ENCODE measurements at places on chromosomes 11 and 22.

DNA sequence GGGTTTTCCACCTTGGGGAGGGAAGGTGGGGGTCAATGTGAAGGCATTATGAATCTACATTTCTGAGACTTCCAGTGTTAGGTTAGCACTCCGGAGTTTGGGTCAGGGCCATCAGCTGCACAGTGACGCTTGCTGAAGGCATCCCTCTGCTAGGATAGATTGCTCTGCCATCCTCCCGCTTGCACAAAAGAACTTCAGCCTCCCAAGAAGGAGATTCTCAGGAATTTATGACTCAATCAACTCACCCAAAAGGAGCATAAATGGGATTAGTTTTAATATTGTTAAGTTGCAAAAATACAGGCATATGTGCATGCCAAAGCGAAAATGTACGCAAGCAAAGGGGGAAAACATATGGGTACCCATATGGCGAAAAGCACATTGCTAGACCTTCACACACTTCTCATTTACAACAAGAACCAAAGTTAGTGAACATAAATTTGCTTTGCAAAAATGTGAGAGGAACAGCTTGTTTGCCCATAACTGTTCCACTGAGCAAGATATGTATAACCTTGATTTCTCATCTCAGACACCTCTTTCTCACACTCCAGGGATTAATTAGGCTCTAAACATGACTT lies 1013.0 kb downstream of the OPCML start:
- no peaks in the 10 kb centered on the region for H3K36me3 ChIP-seq
- DNase-seq, result no peak
- no peaks in the 10 kb centered on the region for H3K27me3 ChIP-seq
- no peak overlapping the region for H3K4me3 ChIP-seq
- no peak overlapping the region for H3K27ac ChIP-seq

GRCh38 chr11:96264364-96264763 lies 78.6 kb downstream of the MAML2 start:
- no peaks in the 10 kb centered on the region for H3K27me3 ChIP-seq
- H3K4me3 ChIP-seq, result no peak overlapping the region
- H3K36me3 ChIP-seq, result no peaks in the 10 kb centered on the region
- DNase-seq, result no peak

GRCh38 chr11:80503990-80504389 lies 1063.2 kb upstream of the TENM4 start:
- H3K4me3 ChIP-seq, result no peak overlapping the region
- no peak for DNase-seq

DNA sequence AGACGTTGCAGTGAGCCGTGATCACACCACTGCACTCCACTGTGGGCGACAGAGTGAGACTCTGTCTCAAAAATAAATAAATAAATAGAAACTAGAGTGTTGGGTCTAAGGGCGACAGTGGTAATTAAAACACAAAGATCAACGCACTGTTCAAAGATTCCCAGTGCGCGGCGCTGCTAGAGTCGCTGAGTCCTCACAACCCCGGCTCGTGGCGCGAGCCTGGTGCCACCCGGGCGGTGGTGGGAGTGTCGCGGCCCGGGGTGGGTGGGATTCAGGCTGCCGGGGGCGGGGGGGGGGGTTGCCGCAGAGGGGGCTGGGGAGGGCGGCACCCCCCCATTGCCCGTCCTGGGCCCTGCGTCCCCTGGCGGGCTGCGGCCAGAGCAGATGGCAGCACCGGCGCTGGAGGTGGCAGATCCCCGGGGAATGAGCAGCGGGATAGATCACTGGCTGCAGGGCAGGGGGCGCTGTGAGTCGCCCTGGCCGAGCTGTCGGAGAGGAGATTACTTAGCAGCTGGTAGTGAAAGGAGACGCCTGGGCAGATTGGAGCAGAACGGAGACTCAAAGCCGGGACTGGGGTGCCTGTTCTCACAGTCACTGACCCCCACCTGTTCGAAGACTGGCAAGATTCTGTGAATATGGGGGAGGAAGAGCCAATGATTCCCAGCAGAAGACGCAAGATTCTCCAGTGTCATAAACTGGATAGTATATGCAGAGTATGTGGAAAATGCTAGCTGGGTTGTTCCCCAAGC lies 30.2 kb upstream of the APOBEC3A start:
- no peak overlapping the region for H3K4me3 ChIP-seq
- DNase-seq, result peak; percentile 27
- peaks cover 16% of the 10 kb centered on the region for H3K27me3 ChIP-seq

GRCh38 chr11:56705784-56706396 lies 7.0 kb downstream of the OR9G1 start:
- no peak for DNase-seq
- no peaks in the 10 kb centered on the region for H3K27me3 ChIP-seq
- H3K4me1 ChIP-seq, result no peaks in the 10 kb centered on the region
- no peak overlapping the region for H3K27ac ChIP-seq
- H3K36me3 ChIP-seq, result no peaks in the 10 kb centered on the region

GRCh38 chr11:69912911-69913451 lies 93.8 kb upstream of the FGF3 start:
- DNase-seq, result no peak
- H3K4me3 ChIP-seq, result no peak overlapping the region
- no peak overlapping the region for H3K27ac ChIP-seq
- no peaks in the 10 kb centered on the region for H3K36me3 ChIP-seq
- peaks cover 2% of the 10 kb centered on the region for H3K27me3 ChIP-seq

DNA sequence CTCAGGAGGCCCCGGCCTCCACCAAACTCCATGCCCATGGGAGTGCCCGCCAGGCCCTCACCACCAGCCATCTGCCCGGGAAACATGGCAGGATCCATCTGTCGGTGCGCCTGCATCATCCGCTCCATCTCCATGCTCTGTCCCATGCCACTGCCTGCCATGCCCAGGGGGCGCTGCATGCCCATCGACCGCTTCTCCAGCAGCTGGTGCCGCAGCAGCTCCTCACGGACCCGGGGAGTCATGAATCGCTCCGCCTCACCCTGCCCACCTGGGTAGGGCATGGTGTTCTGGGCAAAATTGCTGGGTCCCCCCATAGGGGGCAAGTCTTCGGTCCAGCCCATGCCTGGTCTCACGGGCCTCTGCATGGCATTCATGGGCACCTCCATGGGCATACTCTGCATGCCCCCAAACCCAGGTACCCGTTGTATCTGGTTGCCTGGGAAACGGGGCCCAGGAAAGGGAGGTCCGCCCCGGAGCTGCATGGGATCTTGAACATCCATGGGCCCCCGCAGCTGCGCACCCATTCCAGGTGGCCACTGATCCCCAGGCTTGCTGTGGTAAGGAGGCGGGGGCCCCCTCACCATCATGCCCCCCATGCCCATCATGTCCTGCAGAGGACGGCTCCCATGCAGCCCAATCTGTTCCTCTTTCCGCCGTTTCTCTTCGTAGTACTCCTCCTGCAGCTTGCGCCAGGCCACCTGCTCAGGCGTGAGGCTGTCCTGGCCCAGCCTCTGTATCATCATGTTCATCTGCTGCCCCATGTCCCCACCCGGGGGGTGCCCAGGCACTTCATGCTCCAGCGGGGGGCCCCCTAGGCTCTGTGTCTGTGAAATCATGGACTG lies 18.0 kb downstream of the CXCR5 start:
- H3K27ac ChIP-seq, result no peak overlapping the region
- no peak for DNase-seq
- no peaks in the 10 kb centered on the region for H3K27me3 ChIP-seq
- H3K36me3 ChIP-seq, result peaks cover 86% of the 10 kb centered on the region
- peaks cover 8% of the 10 kb centered on the region for H3K4me1 ChIP-seq

GRCh38 chr22:43723816-43724215 lies 88.3 kb downstream of the EFCAB6 start:
- H3K27ac ChIP-seq, result no peak overlapping the region
- no peak overlapping the region for H3K4me3 ChIP-seq
- no peaks in the 10 kb centered on the region for H3K27me3 ChIP-seq
- DNase-seq, result no peak
- H3K4me1 ChIP-seq, result no peaks in the 10 kb centered on the region

GRCh38 chr11:3111919-3112690 lies 53.0 kb downstream of the OSBPL5 start:
- H3K4me1 ChIP-seq, result peaks cover 29% of the 10 kb centered on the region
- H3K27me3 ChIP-seq, result no peaks in the 10 kb centered on the region
- H3K36me3 ChIP-seq, result peaks cover 39% of the 10 kb centered on the region
- DNase-seq, result no peak
- peak overlapping the region; percentile 50 for H3K27ac ChIP-seq

- peak overlapping the region; percentile 69 for H3K4me3 ChIP-seq
- peak overlapping the region; percentile 90 for H3K27ac ChIP-seq
- H3K36me3 ChIP-seq, result peaks cover 2% of the 10 kb centered on the region
- no peaks in the 10 kb centered on the region for H3K27me3 ChIP-seq
These were observed 974 bp downstream of the ANAPC15 start for GRCh38 chr11:72111300-72112142.

DNA sequence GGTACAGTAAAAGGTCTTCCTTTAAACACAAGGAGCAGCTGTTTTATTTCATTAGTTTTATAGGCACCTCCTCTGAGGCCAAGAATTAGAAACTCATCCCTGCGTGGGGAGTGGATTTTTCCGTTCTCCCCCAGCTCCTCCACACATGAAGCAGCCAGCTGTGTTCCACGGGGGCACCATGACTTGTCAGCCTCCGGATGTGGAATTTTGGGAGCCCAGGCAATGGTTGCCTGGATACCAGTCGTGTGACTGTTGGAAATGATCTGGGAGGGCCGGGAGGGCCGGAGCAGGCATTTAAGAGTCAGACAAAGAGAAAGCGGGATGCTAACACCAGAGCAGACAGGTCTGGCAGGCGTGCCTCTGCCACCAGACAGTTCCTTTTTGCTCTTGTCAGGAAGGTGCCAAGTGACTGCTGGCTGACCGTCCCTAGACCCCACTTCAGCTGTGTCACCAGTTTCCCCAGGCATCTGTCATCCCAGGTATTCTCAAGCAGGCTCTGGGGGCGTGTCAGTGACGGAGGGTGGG lies 15.9 kb upstream of the CDC42EP2 start:
- no peaks in the 10 kb centered on the region for H3K4me1 ChIP-seq
- H3K27me3 ChIP-seq, result no peaks in the 10 kb centered on the region
- no peak overlapping the region for H3K4me3 ChIP-seq
- no peak overlapping the region for H3K27ac ChIP-seq
- peaks cover 37% of the 10 kb centered on the region for H3K36me3 ChIP-seq

DNA sequence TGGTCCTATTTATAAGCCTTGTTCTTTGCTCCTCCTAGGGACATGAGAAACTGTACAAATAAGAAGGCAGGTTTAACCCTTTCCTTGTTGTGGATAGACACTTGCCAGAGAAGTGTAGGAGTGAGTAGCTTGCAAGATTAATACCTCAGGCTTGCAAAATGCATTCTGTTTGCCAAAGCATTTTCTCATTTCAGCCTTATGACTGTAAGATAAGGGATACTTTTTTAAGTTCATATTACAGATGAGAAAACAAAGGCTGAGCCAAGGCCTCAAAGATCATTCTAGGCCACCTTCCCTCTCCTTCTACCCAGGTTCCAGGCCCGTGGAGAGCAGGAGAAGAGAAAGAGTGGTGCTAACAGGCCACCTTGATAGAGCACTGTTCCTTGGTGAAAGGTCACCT lies 46.8 kb downstream of the TRIM29 start:
- H3K27me3 ChIP-seq, result no peaks in the 10 kb centered on the region
- no peaks in the 10 kb centered on the region for H3K4me1 ChIP-seq
- no peak overlapping the region for H3K4me3 ChIP-seq
- no peak for DNase-seq

DNA sequence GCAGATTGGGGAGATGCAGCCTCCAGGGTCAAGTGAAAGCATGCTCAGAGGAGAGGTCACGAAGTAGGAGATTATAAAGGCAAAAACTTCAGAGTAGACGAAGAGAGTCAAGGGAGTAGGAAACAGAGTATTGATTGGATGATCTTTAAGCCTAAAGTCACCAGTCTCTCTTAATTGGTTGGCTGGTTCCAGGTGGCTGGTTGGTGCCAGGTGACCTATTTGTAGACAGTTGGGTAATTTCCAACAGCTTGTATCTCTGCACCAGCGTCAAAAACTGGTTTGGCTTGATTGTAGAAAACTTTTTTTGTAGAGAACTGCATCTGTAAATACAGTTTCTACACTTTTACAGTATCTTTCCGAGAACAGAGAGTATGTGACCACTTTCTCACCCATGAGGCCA lies 75.7 kb upstream of the CCDC90B start:
- no peaks in the 10 kb centered on the region for H3K4me1 ChIP-seq
- DNase-seq, result no peak
- H3K36me3 ChIP-seq, result no peaks in the 10 kb centered on the region
- no peak overlapping the region for H3K27ac ChIP-seq
- no peaks in the 10 kb centered on the region for H3K27me3 ChIP-seq

DNA sequence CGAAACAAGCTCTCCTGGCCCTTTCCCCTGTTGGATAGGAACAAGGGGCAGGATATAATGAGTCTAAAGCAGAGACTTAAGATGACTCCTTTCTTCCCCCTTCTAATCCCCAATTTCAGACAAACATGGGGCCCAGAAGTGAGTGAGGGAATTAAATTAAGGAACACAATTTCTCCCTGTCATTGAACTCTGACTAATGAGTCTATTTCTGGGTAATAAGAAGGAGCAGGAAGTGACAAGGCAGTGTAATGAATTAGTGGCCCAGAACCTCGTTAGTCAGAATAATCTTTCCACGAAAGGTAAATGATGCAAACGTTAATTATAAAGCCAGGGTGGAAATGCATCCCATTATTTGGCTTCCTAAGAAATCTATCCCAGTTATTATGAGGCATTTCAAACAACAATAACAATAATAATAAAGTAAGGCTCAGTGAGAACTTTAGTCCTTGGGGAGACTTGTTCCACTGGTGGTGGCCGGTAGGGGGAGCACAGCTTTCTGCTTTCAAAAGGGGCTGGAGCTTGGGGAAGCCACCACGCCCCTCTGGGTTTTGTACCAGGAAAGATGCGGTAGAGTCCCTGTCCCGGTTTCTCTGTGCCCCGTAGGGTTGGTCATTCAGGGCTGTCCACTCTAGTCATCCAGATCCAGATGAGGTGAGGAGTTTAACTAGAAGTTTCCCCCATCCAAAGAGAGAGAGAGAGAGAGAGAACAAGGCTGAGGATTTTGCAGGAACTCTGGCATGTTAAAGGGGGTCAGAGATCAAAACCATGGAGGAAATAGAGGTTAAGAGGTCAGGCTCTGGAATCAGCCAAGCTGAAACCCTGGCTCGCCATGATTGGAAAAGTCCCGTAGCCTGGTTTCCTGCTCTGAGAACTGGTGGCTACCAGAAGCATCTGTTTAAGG lies 298.3 kb downstream of the NTM start:
- no peaks in the 10 kb centered on the region for H3K27me3 ChIP-seq
- no peak overlapping the region for H3K4me3 ChIP-seq
- H3K36me3 ChIP-seq, result no peaks in the 10 kb centered on the region
- H3K4me1 ChIP-seq, result no peaks in the 10 kb centered on the region

- no peaks in the 10 kb centered on the region for H3K27me3 ChIP-seq
- peak; percentile 11 for DNase-seq
- H3K4me1 ChIP-seq, result no peaks in the 10 kb centered on the region
- H3K4me3 ChIP-seq, result no peak overlapping the region
- no peak overlapping the region for H3K27ac ChIP-seq
These were observed 31.8 kb downstream of the EIF3M start for GRCh38 chr11:32615422-32615821.

- no peak for DNase-seq
- no peak overlapping the region for H3K4me3 ChIP-seq
- no peaks in the 10 kb centered on the region for H3K36me3 ChIP-seq
- no peaks in the 10 kb centered on the region for H3K27me3 ChIP-seq
- no peaks in the 10 kb centered on the region for H3K4me1 ChIP-seq
- H3K27ac ChIP-seq, result no peak overlapping the region
These were observed 37.8 kb downstream of the PLEKHA7 start for GRCh38 chr11:16976379-16976778.

- no peak overlapping the region for H3K27ac ChIP-seq
- no peak overlapping the region for H3K4me3 ChIP-seq
- DNase-seq, result no peak
- H3K27me3 ChIP-seq, result no peaks in the 10 kb centered on the region
These were observed 37.1 kb upstream of the SUSD2 start for GRCh38 chr22:24144056-24144777.

GRCh38 chr22:45998638-45999378 lies 21.8 kb upstream of the WNT7B start:
- H3K36me3 ChIP-seq, result no peaks in the 10 kb centered on the region
- no peak overlapping the region for H3K27ac ChIP-seq
- no peak for DNase-seq

All from natural killer cell (primary cell).